ENCODE measurements at places on chromosomes 1 and 21.

- DNase-seq, result no peak
Observed at GRCh38 chr1:44617703-44618029, 56.6 kb downstream of the TMEM53 start.

- no peak for DNase-seq
Observed at GRCh38 chr1:228772516-228773212, 37.4 kb downstream of the RHOU start.

- DNase-seq, result peak; percentile 76
Observed at GRCh38 chr1:40848530-40849189, 13.5 kb downstream of the CITED4 start.

GRCh38 chr1:220983877-220984635, 104.8 kb downstream of the HLX start:
- DNase-seq, result no peak

- peak; percentile 44 for DNase-seq
Observed at GRCh38 chr1:221991221-221991620, 249.3 kb upstream of the DUSP10 start.

DNA sequence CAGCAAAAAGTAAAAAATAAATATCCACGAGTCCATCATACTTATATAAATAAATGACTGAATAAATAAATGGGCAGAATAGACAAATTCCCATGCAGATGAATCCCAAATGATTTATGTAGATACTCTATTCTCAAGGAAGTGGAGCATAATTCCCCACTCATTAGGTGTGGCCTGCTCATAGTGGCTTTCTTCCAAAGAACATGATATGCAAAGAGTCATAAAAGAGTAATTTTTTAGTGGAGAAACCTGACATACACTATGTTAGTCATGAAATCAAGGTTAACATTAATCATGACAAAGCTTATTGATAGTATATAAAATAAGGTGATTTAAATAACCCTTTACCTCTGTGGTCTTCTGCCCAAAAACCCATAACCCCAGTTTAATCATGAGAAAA, 298.9 kb downstream of the DPYD start:
- peak; percentile 27 for DNase-seq

GRCh38 chr1:34790985-34791384, 1.8 kb upstream of the GJA4 start:
- DNase-seq, result peak; percentile 38

DNA sequence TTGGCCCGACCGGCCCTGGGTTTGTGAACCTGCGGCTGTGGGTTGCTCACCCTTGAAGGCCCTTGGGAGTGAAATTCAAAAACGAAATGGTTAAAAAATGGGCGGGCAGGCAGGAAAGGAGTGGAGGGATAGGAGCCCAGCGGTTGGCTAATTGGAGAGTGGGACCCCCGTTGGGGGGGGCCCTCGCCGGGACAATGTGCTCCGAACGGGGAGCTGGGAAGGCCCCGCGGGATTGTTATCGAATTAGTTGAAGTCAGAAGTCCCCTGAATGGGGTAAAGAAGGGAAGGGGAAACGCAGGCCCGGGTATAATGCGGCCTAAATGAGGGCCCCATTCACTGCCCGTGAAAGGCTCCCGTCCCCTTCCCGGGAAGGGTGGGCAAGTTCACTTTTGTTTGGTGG, 135.7 kb downstream of the PRDM16 start:
- no peak for DNase-seq

GRCh38 chr1:240242601-240243144, 151.0 kb downstream of the FMN2 start:
- peak; percentile 85 for DNase-seq

GRCh38 chr1:147627435-147628110, 42.8 kb downstream of the ACP6 start:
- peak; percentile 43 for DNase-seq

DNA sequence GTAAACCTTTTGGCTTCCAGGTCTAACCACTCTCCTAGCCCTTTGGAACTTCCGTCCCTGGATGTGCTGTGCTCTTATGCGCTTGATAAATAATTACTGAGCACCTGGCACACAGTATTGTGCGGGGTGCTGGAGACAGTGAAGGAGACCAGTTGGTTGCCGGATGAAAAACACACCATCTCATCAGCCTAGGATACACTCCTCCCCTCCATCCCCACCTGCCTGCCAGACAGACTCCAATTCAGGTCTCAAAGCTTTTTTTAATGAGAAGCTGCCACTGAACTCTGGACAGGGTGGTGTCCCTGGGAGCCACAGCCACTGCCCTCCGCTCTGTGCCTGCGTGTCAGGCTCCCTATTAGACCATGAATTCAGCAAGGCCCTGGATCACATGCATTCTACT, 9.2 kb downstream of the GNB1 start:
- DNase-seq, result no peak

All from fibroblast of mammary gland (primary cell).